ENCODE measurements at places on chromosomes 5 and 9.

DNA sequence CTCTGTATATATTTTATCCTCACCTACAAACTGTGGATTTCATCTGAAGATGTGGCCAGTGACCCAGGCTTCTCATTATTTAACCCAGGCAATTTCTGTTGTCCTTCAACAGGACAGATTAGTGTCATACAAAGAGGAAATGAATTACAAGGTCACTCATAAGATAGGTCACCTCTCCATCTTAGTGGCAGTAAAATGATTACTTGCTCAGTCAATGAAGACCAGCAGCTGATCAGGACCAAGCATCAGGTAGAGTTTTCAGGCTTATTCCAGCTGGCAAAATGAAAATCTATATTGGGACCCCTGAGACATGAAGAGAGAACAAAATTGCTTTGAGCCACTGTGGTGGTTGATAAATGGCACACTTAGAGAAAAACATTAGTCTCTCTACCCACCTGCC, 135.2 kb upstream of the PRDM9 start:
- DNase-seq = no peak

GRCh38 chr5:137758715-137759306, 4.6 kb upstream of the HNRNPA0 start:
- DNase-seq = no peak

DNA sequence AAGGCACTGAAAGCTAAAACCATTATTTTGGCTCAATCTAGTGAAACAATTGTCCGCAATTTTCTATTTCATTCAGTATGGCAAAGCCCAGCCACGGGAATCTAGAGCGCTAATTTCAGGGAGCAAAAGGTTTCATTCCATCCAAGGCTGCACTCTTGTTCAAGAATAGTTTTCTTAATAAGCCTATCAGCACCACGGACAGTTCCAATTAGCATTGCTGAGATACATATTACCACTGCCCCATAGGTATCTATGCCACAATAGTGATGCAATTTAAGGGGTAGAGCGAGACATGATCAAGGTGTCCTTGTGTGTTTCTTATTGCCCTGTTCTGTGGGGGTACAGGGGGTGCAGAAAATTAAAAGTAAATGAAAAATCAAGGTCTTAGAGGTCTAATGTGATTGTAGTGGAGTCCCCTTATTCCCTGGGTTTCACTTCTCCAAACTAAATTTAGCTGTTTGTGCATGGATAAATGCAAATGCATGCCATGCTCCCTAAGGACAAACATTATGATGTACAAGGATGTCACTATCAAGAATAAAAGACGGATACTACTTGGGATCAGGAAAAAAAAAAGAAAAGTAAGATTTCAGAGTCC, 45.5 kb downstream of the SPOCK1 start:
- DNase-seq = peak; percentile 63

DNA sequence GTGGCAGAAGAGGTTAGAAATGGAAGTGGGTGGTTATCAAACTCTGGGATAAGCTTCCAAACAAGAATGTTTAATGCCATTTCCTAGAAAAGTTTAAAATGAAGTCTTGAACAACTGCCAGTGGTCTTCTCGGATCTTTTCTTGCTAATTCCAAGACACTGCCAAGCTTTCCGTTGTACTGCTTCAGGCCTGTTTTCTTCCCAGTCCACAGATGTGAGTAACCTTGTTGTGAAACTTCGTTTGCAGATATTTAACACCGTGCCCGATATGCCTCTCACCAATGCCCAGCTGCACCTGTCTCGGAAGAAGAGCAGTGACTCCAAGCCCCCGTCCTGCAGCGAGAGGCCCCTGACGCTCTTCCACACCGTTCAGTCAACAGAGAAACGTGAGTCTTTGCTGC, 269.8 kb downstream of the NR3C1 start:
- no peak for DNase-seq

DNA sequence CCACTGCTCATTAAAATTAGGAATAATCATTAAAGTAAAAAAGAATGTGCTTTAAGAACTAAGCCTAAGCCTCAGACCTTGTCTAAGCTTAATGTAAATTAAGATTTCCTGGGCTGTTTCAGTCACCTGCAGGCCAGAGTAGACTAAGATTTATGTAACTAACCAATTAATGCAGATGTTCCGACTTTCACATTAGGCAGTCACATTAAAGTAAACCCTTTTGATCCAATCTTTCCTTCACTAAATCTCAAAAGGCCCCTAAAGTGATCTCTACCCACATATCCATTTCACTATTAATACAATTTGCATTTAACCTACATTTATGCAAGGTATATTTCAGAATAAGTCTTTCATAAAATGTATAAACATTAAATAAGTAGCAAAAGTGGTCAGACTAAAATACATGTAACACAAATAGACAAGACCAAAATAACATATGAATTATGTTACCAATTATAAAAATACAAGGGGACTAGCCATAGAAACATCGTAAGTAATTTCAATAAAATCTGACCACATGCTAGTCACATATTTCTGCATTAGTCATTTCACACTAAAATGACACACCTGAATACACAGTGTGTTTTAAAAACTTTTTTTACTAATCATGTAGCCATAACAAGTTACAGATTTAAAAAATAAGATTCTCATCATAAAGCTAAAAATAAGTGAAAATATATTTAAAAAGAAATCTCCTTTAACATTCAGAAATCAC, 7.7 kb downstream of the NR3C1 start:
- no peak for DNase-seq

GRCh38 chr9:75491533-75491932, 398.9 kb upstream of the PCSK5 start:
- no peak for DNase-seq
